ENCODE measurements at places on chromosomes 11 and 22. TPM values are rescaled to one million over a fixed set of nuclear protein-coding genes. Genes with fewer than 3 reads are reported as not detected.

DNA sequence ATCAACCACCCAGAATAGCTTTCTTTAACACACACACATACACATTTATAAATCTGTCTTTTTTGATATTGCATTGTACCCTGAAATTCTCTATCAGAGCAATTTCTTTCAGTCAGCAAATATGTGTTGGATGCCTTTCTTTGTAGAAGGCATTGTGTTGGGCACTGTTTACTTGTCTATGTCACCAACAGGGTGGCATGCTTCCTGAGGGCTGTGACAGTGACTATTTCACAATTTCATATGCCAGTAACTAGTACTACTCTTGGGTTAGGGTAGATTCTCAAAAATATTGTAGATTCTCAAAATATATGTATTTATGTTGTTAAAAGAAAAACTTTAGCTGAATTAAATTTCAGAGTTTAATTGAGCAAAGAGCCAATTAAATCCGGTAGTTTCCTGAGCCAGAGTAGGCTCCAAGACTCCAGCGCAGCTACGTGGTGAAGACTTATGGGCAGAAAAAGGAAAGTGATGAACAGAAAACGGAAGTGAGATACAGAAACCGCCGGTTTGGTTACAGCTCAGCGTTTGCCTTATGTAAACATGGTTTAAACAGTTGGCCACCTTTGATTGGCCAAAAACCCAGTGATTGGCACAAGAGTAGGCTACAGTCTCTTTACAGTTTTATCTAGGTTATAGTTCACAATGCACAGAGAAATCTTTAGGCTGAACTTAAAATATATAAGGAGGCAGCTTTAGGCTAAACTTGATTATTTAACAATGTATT is 723.3 kb downstream of the NTM start:
- no peaks in the 10 kb centered on the region for H3K36me3 ChIP-seq
- H3K4me3 ChIP-seq: no peak overlapping the region
- no peak overlapping the region for H3K27ac ChIP-seq
- H3K4me1 ChIP-seq: no peaks in the 10 kb centered on the region
- no peak for DNase-seq
- peaks cover 2% of the 10 kb centered on the region for H3K27me3 ChIP-seq

GRCh38 chr11:488992-489391 is 18.1 kb downstream of the RNH1 start:
- H3K27ac ChIP-seq: no peak overlapping the region
- DNase-seq: no peak
- H3K4me1 ChIP-seq: no peaks in the 10 kb centered on the region
- H3K4me3 ChIP-seq: no peak overlapping the region
- no peaks in the 10 kb centered on the region for H3K27me3 ChIP-seq

The LGALS12 gene
- 1.2 TPM for total RNA-seq

- no peak overlapping the region for H3K4me3 ChIP-seq
- DNase-seq: no peak
- no peaks in the 10 kb centered on the region for H3K4me1 ChIP-seq
- no peaks in the 10 kb centered on the region for H3K27me3 ChIP-seq
- no peaks in the 10 kb centered on the region for H3K36me3 ChIP-seq
Measured at GRCh38 chr22:32628628-32629572, 154.3 kb downstream of the FBXO7 start.

DNA sequence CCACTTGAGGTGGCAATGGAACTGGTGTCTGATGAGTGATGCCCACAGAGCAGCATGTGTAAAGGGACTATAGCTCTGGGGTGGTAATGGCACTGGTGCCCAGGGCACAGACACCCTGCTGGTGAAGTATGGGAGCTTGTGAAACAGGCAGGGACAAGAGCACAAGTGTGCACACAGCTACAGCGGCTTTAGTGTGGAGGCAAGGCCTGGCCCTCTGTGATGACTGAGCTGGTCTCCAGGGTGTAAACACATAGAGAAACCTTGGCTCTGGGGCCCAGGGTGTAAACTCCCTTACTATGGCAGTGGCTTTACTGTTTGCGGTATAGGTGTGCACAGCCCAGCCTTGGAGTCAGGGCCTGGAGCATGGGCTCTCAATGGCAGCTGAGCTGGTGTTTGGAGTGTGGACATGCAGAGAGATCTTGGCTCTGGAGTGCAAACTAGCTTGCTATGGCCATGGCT is 46.3 kb downstream of the BIRC2 start:
- no peak overlapping the region for H3K4me3 ChIP-seq
- no peaks in the 10 kb centered on the region for H3K27me3 ChIP-seq
- H3K4me1 ChIP-seq: no peaks in the 10 kb centered on the region
- DNase-seq: no peak
- H3K27ac ChIP-seq: no peak overlapping the region
- H3K36me3 ChIP-seq: no peaks in the 10 kb centered on the region

GRCh38 chr11:21142007-21142406 is 472.6 kb downstream of the NELL1 start:
- no peak overlapping the region for H3K27ac ChIP-seq
- H3K36me3 ChIP-seq: no peaks in the 10 kb centered on the region
- DNase-seq: no peak
- no peak overlapping the region for H3K4me3 ChIP-seq

The C11orf91 gene
- 0.97 TPM for total RNA-seq

The OR52H1 gene
- 0.78 TPM for total RNA-seq

The RRAS2 gene
- 46.7 TPM for total RNA-seq

The SERHL2 gene
- 2.0 TPM for total RNA-seq

DNA sequence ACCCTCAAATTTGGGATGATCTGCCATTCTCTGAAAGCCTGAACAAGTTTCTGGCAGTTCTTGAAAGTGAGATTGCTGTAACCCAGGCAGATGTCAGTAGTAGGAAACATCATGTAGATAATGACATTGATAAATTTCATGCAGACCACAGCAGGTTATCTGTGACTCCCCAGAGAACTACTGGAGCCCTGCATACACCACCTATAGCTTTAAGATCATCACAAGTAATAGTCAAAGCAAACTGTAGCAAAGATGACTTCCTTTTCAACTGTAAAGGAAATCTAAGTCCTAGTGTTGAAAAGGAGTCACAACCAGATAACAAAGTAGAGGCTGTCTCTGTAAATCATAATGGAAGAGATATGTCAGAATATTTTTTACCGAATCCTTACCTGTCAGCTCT is 31.0 kb downstream of the DDIAS start:
- DNase-seq: no peak
- H3K27ac ChIP-seq: no peak overlapping the region
- no peaks in the 10 kb centered on the region for H3K4me1 ChIP-seq
- no peaks in the 10 kb centered on the region for H3K36me3 ChIP-seq

GRCh38 chr11:34179026-34179675 is 73.7 kb downstream of the NAT10 start:
- H3K4me1 ChIP-seq: no peaks in the 10 kb centered on the region
- H3K36me3 ChIP-seq: no peaks in the 10 kb centered on the region
- H3K4me3 ChIP-seq: no peak overlapping the region
- no peaks in the 10 kb centered on the region for H3K27me3 ChIP-seq
- no peak overlapping the region for H3K27ac ChIP-seq

The NCF4 gene
- total RNA-seq: 22.9 TPM

The FZD4 gene
- 91.2 TPM for total RNA-seq

The LMO1 gene
- total RNA-seq: not detected

The TNNI2 gene
- 0.81 TPM for total RNA-seq
